NCI-H510A treated with DMSO at 0.1 percent for 48 hours (cell line): ENCODE measurements at places on chromosomes 7 and 10.

DNA sequence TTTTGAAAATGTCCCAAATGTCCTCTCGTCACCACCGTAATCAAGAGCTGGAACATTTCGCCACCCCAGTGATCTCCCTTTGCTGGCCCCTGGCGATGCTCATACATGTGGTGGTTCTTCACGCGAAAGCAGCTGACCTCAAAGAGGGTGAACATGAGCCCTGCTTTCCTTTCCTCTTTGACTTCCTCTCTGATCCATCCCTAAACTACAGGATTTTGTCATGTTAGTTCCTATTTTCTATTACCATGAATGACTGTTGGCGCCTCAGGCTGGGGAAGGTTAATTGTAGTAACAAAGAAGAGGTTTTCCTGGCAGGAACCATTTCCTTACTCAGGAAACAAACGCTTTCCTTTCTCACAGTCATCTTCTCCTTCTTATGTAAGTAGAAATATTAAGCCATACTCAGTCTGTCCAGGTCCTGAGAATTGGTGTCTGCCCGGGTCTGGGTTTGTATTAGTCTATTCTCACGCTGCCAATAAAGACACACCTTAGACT is 114.5 kb downstream of the INSYN2A start:
- no peak for DNase-seq

- no peak for DNase-seq
These were observed 193.5 kb upstream of the GPR26 start for GRCh38 chr10:123472606-123473005.

GRCh38 chr7:151837285-151838042 is 39.5 kb downstream of the PRKAG2 start:
- DNase-seq = no peak

DNA sequence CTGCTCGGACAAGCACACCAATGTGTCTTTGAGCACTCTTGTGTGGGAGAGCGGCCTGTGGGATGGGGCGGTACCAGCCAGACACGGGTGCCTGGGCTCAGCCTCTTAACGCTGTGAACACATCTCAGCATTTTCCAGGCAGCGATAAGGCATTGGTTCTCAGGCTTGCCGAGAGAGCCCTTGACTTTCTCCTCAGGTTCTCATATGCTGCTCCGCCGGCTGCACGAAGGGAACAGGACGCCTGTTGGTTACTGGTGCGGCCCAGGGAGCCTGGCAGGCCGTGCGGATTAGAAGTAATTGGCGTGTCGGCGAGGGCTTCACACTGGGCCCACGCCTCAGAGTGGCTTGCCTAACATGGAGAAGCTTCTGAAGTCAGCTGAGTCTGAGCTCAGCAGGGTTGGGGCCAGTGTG is 456.7 kb upstream of the FOXK1 start:
- DNase-seq = peak; percentile 18

DNA sequence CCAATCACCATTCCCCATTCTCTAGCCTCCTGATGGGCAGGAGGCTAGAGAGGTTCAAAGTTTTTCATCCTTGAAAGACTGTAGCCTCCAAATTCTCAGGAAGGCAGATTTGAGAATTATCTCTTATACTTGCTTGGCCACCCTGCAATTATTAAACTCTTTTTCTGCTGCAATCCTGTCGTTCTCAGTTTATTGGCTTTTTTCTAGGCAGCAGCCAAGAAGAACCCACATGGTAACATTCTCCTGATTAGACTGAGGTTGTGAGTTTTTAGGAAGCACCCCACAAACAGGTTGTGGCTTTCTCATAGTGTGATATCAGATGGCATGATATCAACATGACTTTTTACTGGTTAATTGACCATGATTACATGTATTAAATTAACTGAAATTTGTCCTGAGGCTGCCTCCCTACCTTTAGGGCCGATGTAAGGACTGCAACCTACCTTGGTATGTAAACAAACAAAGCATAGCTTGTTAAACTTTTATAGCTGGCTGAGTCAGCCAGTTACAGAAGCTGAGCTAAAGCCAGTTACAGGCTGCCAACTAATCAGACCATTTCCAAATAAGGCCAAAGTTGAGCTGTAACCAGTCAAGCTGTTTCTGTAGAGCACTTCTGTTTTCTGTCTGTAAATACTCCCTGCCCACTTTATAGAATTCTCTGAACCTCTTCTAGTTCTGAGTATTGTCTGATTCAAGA is 3.2 kb upstream of the ZNF248 start:
- no peak for DNase-seq

- DNase-seq = no peak
These were observed 120.9 kb upstream of the LRRTM3 start for GRCh38 chr10:66804962-66805361.

DNA sequence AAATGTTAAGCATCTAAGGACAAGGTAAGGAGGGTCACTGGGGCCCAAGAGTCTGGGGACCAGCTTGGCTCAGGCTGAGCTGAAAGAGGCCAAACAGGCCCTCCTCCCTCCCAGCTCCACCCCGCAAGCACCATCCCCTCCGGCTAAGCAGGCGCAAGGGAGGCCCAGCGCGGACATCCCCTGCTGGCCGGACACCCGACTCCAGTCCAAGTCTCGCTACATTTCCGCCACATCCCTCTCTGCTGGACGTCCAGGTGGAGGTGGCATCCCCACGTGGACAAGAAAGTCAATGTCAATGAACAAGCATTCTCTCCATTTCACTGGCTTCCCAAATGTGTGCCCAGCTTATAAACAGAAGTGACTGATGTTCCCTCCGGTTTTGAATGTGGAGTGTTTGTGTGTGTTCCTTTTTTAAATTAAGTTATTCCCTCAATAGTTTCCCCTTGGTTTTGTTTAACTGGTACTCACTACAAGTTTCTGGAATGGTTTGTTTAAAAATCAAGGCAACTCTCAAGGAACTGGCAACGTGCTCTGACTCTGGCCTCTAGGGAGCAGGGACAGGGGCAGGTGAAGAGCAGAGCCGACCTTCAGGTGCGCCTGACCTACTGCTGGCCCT is 35.4 kb downstream of the PSAP start:
- no peak for DNase-seq

DNA sequence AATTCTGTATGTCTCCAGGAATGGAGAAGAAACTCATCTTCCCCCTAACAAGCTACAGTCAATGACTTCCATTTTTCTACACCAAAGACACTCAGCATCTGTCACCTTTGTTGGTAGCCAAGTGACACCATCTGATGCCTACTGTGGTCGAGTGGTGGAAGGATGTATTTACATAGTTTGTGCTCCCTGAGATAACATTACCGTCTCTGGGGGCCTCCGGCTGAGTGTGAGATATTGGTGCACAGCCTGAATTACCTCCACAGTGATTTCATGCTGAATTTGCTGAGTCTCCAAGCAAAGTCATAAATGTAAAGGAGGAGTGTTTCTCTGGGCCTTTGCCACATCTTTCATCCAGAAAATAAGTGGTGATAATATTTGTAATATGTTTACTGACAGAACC is 114.0 kb downstream of the GRID1 start:
- no peak for DNase-seq

GRCh38 chr10:113199459-113199858 is 249.4 kb downstream of the TCF7L2 start:
- DNase-seq = no peak

GRCh38 chr10:20714518-20714917 is 182.6 kb downstream of the NEBL start:
- DNase-seq = no peak

- DNase-seq = no peak
These were observed 65.8 kb downstream of the APBB1IP start for GRCh38 chr10:26503911-26504310.

- DNase-seq = no peak
These were observed 104.7 kb upstream of the CHST15 start for GRCh38 chr10:124198125-124198501.

GRCh38 chr10:128979405-128979804 is 487.6 kb upstream of the MGMT start:
- DNase-seq = no peak

GRCh38 chr7:25611196-25611595 is 382.9 kb upstream of the NPVF start:
- no peak for DNase-seq

GRCh38 chr10:17438583-17438982 is 15.8 kb downstream of the ST8SIA6 start:
- DNase-seq = no peak

- DNase-seq = peak; percentile 50
These were observed 23.5 kb downstream of the YKT6 start for GRCh38 chr7:44224080-44224973.

DNA sequence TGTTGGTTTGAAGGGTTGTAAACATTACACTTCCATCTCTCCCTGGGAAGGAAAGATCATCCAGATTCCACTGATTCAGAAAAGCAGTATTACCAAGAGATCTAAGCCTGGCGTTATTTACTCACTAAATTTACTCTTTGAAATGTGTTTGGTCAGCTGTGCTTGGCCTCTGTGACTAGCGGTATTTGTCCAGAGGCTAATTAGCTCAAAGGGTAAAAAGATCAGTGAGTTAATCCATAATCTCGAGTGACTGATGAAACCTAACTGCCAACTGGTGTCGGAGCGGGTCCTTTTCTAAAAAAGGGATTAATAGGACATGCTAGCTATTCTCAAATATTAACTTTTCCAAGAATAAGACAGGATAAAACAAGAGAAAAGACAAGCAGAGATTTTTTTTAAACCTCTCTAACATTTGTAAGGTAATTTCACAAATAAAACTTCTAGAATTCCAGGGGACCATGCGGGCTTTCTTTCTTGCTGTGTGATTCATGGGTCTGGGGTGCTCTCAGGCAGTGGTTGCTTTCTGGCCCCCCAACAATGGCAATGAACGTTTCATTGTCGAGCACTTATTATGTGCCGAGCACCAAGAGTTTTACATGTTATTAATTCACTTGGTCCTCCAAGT is 247.3 kb upstream of the AOAH start:
- DNase-seq = peak; percentile 49

DNA sequence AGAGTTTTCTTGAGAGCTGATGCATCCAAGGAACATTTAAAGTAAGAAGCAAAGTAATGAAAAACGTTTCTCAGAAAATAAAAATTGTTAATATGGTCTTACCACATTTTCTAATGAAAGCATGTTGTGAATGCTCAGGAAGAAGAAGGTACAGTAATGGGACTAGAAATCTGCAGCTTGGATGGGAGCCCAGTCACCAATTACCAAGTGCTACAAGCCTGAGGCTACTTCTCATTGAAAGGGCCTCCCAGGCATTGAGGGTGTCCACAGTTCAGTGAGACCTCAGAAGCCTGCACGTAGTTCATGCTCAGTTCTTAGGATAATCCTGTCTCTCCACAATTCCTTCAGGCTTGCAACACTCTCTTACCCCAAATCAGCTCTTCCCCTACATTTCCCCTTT is 17.6 kb downstream of the PTN start:
- no peak for DNase-seq

GRCh38 chr10:932589-932988 is 1.1 kb upstream of the LARP4B start:
- no peak for DNase-seq

- no peak for DNase-seq
These were observed 2.0 kb downstream of the CPA2 start for GRCh38 chr7:130268463-130269317.

- no peak for DNase-seq
These were observed 299.4 kb downstream of the LRRTM3 start for GRCh38 chr10:67225226-67225625.

DNA sequence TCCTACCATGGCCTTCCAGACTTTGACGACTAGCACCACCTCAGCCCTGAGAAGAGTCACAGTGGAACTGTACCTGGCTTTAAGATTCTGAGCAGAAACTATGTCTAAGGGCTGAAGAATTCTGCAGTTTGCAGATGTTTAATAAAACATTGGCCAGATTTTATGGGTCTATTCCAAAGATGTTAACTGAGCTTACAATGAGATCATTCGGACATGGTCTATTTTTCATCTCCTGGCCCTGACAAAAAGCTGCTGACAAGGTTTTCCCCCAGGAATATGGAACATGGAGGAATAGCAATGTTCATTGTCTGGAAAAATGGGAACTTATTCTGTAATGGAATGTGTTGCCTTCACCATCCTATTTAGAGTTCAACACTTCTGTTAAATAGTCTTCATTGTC is 66.4 kb downstream of the PTF1A start:
- DNase-seq = no peak

DNA sequence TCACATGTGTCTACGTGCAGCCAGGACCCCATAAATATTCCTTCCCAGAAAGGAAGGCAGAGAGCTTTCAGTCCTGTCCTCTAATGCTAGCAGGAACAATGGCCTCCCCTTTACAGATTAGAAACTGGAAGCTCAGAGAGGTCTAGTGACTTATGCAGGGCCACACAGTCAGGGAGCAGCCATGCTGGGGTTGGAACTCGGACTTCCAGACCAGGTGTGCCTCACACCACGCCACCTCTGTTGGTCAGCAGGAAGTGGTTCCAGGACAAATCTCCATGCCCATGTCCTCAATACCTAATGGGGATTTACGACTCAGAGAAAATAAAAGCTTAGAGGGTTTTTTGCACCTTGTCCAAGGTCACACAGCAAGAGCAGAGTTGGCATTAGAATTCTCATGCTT is 378.9 kb downstream of the RPS24 start:
- no peak for DNase-seq

DNA sequence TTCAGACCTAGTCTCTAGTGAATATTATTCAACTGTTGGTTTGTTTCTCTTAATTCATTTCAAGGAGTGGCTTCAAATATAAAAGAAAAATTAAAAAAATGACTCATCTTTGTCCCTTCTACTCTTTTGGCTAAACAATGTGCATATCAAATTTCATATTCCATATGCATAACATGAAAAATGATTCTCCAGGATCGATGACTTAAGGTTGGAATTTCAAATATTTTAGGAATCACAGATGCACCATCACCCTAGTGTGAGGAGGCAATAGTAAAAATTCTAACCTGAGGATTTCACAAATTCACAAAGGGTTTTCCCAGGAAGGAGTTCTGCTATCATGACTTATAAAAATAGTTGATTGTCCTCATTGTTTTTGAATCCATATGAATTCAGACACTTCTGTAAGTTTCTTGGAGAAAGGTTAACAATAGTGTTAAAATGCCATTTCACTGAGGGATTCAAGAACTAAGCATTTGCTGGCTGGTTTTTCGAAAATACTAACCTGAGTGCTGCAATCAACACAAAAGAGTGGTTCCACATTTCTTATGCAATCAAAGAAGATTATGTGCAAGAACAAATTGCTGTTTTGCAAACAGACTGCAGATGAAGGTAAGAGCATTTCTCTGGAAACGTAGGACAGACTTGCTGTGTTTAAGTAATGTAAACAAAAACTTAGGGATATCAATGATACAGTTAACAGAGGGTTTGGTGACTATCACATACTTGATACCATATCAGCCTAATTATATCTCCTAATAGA is 547.5 kb upstream of the LRRTM3 start:
- no peak for DNase-seq

- no peak for DNase-seq
These were observed 1.8 kb downstream of the MUC17 start for GRCh38 chr7:101021703-101022102.

- DNase-seq = no peak
These were observed 664 bp upstream of the UBE3C start for GRCh38 chr7:157138101-157138423.
